Activated B cell treated with CpG ODN at 0.5 μM for 24 hours (primary cell): ENCODE measurements at places on chromosomes 7 and 10.

- no peak overlapping the region for H3K4me3 ChIP-seq
- no peak overlapping the region for H3K27ac ChIP-seq
- H3K27me3 ChIP-seq: peaks cover 66% of the 10 kb centered on the region
- no peak for DNase-seq
Measured at GRCh38 chr10:47378183-47378510, 5.9 kb downstream of the ZNF488 start.

DNA sequence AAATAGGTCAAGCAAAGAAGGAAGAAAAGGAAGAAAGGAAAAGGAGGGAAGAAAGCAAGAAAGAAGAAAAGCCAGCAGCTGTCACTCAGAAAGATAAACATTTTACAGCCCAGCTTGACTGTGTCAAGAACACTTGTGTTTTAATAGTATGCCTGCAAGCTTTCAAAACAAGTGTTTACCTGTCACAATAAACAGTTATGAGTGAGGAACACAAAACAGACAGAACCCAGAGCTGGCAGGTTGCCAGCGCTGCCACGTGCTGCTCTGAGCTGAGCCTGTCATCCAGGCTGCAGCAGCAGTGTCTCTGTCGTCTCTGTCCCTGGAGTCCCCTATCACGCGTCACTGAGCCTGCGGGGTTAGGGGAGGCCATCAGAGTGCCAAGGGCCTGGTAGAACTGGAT, 827.6 kb upstream of the AUTS2 start:
- H3K4me1 ChIP-seq: no peaks in the 10 kb centered on the region
- no peak overlapping the region for H3K4me3 ChIP-seq
- H3K36me3 ChIP-seq: no peaks in the 10 kb centered on the region
- DNase-seq: no peak

GRCh38 chr7:33248671-33249070, 119.3 kb downstream of the BBS9 start:
- no peaks in the 10 kb centered on the region for H3K27me3 ChIP-seq
- DNase-seq: no peak
- no peak overlapping the region for H3K4me3 ChIP-seq
- peaks cover 6% of the 10 kb centered on the region for H3K36me3 ChIP-seq

DNA sequence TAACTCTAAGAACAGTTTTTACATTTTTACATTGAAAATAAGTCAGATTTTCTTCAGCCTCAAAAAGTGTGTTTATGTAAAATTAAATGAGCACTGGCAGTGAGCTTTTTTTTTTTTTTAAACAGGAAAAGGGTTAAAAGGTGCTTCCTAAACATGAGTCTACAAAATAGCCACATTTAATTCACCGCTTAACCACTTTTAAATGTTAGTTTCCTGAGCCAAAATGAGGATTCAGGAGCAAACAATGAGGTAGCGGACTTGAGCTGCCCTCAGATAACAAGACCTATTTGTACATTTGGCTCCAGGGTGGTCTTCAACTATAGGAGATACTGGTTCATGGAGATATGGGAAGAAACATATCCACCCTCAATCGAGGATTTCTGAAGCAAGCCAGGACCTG, 22.8 kb downstream of the AKR1C3 start:
- no peak for DNase-seq
- no peak overlapping the region for H3K27ac ChIP-seq
- no peak overlapping the region for H3K4me3 ChIP-seq
- no peaks in the 10 kb centered on the region for H3K36me3 ChIP-seq
- no peaks in the 10 kb centered on the region for H3K27me3 ChIP-seq

DNA sequence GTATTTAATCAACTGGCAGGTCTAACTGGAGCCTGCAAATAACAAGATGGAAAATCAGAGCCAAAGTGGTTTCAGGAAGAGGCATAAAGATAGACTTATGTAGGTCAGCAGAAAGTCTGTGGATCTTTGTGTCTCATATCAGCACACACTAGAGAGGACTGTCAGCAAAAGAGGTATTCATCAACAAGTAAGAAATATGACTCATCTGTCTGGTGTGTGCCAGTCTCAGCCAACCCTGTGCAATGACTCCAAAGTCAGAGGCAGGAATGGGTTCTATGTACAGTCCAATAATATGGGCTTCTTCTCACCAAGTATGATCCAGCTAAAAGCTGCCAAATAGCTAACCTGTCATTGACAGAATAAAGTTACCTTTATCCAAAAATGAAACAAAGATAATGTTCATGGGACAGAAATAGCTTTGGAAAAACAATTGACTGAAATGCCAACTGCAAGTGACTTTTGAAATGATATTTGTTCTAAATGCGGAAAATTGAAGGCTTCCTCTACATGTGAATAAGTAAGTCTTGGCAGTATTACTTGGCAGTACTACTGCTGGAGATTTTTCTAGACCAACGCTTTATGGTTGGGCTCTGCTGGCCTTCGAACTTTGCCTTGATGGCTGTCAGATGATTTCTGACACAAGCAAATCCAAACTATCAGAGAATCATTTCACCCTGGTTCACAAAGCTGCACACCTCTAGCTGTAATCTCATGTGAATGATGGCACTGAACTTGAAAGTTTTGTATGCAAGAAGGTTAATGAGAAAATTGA, 272.3 kb upstream of the SEMA3C start:
- DNase-seq: no peak
- no peak overlapping the region for H3K4me3 ChIP-seq
- H3K4me1 ChIP-seq: no peaks in the 10 kb centered on the region
- H3K27ac ChIP-seq: no peak overlapping the region
- no peaks in the 10 kb centered on the region for H3K36me3 ChIP-seq
